Non-pigmented ciliary epithelial cell (primary cell): ENCODE measurements at places on chromosomes 11 and 22.

DNA sequence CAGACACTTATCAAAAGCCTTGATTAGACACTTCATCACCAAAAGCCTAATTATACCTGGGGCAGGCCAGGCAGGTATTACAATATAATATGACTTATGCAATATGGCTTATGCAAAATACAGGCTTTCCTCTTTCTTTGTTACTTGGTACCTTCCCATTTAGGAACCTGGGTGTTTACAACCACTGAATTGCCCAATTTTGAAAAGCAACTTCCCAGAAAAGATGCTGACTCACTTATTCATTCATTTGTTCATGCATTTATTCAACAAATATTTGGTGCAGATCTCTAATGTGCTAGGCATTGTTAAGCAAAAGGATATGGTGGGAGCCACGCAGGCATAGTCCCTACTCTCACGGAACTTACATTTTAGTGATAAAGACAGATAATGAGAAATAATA, 13.6 kb upstream of the JAML start:
- DNase-seq, result no peak

DNA sequence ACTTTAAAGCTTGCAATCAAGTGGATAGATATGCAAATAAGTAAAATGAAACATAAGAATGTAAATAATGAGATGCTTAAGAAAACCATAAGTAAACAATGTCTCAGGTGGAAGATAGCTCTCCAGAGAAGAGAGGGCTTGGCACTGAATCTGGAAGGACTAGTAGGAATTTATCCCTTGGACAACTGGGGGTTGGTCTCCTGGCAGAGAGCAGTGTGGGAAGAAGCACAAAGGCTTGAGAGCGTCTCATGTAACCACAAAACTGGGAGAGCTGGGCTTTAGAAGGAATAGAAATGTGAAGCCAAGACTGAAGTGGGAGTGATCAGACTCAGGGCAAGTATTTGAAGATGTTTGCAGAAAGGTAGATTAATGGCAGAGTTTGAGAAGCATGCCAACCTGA, 31.3 kb downstream of the CARD18 start:
- DNase-seq, result no peak

- no peak for DNase-seq
Observed at GRCh38 chr11:72548463-72548862, 114.1 kb upstream of the CLPB start.

DNA sequence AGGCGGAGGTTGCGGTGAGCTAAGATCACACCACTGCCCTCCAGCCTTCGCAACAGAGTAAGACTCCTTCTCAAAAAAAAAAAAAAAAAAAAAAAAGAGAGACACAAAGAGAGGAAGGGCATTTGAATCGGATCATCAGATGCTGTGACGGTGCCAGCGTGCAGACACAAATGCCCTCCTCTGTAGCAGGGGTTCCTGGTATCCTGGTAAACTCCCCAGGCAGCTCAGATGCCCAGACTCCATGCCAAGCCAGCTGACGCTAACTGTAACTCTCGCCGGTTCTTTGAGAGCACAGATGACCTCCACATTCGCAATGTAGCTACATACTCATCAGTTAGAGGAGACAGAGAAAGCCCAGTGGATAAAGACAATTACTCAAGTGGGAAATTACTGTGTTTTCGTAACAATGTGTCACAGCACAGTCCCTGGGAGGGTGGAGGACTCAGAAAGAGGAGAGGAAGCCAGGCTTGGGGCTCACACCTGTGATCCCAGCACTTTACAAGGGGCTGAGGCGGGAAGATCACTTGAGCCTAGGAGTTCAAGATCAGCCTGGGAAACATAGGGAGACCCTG, 153.1 kb downstream of the BRD1 start:
- no peak for DNase-seq

DNA sequence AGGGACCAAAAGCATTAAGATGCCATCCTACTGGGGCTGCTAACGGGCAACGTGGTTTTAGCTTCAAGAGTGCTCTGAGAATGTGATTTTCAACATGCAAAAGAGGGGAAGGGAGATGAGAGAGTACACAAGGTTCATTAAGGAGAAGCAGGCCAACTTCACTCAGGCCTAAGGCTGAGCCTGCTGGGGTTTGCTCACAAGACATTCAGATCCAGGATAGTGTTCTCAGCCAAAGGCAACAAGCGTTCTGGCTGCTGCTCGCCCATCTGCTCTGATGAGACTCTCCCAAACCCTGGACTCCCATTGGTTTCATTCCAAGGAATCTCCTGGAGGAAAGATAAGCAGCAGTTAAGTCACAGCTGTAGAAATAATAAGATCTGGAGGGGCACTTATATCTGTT, 23.6 kb upstream of the UPB1 start:
- DNase-seq, result peak; percentile 71

GRCh38 chr11:23723861-23724260, 773.0 kb upstream of the LUZP2 start:
- no peak for DNase-seq

DNA sequence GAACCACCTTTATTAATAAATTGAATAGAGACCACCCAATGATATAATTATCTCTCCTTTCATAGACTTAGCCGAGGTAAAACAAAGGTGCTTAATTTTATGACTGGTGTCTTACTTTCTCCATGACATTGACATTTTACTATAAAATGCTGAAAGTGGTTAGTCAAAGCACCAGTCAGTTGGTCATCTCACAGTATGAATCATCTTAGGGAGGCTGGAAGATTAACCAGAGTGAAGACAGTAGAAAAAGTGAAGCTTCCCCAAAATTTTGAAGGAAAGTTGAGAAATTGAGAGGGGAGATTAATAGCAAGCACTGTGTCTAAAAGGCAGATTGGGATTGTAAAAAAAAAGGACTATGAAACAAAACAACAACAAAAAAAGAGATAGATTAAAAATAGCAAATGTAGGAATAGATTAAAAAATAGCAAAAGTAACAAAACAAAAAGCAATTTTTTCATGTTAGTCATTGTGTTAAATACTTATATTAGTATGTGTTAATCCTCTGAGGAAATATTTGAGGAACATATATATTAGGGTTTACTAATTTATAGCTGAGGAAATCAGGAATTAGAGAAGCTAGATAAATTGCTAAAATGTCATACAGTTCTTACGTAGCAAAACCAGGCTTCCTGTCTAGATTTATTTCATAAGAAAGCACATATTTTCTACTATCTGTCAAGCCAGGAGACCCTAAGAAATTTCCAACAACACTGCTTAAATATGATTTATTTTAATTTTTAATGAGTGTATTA, 557.3 kb upstream of the ANO5 start:
- no peak for DNase-seq

DNA sequence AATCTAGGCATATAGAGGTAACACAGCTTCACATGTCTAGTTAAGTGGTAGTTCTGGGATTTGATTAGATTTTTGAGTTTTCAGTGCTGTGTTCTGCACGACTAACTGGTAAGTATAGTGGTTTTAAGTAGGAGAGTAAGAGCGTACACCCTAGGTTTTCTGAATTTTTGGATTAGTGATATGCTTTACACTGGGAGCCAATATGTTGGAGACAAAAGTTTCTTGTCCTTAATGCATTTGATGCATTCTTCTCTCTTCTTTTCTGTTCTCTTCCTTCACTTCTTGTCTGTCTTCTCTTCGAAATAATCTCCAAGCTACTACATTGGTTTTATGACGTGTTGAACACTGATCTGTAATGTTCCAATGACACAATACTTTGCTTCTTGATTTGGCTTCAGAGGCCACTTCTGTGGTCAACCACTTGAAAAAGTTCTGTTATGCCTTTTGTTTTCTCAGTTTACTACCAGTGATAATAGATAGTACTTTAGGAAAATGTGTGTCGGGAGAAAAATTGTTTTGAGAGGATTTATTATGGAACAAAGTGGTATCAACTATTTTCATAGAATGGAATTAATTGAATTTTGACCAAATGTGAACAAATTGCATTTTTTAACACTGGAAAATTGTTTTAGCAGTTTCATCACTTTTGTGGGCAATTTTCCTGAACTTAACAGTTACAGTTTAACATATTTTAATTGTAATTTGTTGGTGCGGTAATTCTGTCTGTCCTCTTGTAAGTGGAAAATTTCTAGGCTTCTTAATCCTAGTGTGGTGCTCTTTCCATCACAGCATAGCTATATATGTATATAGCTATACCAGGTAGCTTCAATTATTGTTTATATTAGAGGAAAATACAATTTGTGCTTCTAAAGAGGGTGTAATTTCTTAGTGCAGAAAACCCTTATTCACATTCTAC, 2.6 kb downstream of the PDE3B start:
- DNase-seq, result no peak

GRCh38 chr22:36787204-36787988, 11.5 kb upstream of the IFT27 start:
- DNase-seq, result no peak

DNA sequence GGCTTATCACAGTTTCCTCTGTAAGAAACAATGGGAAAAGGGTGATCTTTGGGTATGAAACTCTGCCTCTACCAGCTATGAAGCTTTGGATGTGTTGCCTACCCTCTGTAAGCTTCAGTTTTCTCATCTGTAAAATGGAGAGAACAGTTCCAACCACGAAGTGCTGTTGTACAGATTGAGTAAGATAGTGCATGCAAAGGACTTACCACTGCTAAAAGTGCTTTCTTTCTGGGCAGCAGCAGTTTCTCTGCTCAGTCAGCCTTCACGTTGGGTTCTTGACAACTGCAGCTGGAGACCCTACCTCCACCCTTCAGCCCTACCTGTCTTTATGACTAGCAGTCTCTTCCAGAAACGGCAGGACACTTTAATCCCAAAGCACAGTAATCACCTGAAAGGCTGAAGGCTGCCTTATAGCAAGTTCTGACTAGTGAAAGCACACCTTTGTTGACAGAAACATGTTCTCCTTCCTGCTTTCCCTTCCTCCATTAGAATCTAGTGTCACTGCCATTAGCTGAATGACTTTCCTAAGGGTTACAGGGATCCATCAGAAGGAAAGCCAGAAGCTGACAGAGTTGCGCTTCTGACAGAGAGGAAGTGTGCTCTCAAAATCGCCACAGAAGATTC, 91.4 kb downstream of the RPL27A start:
- DNase-seq, result no peak

GRCh38 chr11:57652662-57653061, 3.0 kb upstream of the YPEL4 start:
- no peak for DNase-seq

GRCh38 chr22:37062376-37062675, 10.8 kb downstream of the KCTD17 start:
- DNase-seq, result no peak

DNA sequence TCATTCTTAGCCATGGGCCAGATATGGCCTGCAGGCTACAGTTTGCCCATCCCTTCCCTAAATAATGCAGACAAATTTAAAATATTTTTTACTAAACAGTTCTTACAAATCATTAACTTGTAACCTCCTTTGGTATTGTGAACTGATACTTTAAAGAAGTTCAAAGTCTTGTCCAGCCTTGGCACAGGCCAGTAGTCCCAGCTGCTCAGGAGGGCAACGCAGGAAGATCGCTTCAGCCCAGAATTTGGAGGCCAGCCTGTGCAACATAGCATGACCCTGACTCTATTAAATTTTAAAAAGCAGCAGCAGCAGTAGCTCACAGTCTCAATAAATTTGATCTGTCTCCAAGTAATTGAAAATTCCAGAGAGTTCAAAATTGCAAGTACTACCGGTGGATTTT, 83.7 kb upstream of the ARHGAP32 start:
- no peak for DNase-seq

DNA sequence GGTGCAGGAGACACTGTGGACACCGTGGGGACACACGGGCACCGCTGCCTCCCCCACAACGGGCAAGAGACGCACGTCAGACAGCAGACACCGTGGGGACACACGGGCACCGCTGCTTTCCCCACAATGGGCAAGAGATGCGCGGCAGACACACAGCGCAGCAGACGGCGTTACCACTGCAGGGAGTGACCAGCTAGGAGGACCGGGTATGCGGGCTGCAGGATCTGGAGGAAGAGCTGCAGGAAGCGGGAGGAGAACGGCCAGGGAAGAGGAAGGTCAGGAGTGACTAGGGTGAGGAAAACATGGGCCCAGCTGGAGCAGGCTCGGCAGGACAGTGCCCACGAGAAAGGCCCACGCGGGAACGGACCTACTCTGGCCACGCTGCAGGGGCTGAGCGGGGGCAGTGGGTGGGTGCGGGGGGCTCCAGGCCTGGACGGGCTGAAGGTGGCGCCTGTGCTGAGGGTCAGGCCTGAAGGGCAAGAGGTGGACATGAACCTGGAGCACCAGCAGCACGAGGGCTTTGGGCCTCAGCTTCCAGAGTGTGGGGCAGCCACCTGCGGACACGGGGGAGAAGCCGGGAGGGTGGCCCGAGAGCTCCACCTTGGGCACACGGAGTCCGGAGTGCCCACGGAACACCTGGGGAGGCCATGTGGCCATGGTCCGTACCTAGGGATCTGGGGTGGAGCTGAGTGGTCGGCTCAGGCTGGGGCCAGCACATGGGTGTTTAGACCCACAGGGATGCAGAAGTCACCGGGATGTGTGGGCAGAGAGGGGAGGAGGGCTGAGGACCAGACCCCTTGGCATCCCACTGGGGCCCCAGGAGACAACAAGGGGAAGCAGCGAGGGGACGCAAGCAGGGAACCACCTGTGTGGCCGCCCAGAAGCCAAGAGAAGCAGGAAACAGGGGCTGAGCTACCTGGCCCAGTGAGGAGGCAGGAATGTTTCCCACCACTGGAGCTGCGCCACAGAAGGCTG, 16.5 kb downstream of the TOLLIP start:
- DNase-seq, result no peak

DNA sequence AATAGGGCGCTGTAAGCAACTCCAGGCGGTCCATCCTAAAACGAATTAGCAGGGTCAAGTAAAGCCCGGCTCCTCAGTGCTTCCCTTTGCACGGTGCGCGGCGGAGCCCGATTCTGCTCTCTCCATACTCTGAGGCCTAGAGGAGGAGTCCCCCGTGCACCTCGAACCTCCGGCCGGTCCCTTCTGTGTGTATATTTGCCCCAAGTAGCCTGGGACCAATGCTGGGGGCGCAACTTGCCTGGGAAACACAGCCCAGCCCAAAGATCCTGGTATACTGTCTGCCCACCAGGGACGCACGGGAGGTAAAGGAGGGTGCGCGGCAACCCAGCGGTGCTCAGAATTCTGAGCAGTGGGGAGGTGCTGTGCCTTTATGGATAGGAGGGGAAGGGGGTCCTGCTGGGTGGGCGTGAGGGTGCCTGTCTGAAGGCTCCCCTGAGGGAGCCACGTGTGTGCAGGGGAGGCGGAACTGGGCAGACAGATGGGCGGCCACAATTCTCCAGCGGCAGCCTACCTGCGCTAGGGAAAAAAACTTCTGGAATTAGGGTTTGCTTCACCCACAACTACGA, 4.8 kb upstream of the TBX1 start:
- DNase-seq, result no peak

DNA sequence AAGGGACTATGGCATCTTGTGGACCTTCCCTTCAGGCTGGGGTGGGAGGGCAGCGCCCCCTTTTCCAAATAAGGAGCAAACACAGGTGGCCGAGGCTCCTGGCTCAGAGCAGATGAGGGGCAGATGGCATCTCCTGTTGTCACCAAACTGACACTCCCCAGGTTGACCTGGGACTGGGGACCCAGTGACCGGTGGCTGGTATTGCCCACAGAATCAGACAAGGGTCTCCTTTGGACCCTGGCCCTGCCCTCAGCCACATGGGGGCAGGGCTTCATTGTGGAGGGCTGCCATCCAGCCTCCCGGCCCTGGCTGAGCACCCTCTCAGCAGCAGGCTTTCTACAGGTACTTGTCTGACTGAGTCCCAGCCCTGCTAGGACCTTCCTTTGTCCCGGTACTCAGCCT, 842 bp upstream of the SIGIRR start:
- no peak for DNase-seq

GRCh38 chr11:122598971-122599370, 56.6 kb upstream of the UBASH3B start:
- DNase-seq, result no peak
